Bladder microvascular endothelial cell (primary cell): ENCODE measurements at places on chromosomes 11 and 22. TPM values are rescaled to one million over a fixed set of nuclear protein-coding genes. Genes with fewer than 3 reads are reported as not detected.

Gene PTGDR2
- total RNA-seq = 0.06 TPM in 1 of 2 replicates, not detected in the other

Gene SC5D
- total RNA-seq = 18.8 and 26.3 TPM in 2 replicates

Gene SEC14L6
- 0.13 TPM in 1 of 2 replicates, not detected in the other for total RNA-seq

Gene MOGAT2
- not detected in 2 replicates for total RNA-seq

Gene LTBP3
- total RNA-seq = 17.5 and 79.4 TPM in 2 replicates
